Naive B cell (primary cell): ENCODE measurements at places on chromosomes 7 and 10.

DNA sequence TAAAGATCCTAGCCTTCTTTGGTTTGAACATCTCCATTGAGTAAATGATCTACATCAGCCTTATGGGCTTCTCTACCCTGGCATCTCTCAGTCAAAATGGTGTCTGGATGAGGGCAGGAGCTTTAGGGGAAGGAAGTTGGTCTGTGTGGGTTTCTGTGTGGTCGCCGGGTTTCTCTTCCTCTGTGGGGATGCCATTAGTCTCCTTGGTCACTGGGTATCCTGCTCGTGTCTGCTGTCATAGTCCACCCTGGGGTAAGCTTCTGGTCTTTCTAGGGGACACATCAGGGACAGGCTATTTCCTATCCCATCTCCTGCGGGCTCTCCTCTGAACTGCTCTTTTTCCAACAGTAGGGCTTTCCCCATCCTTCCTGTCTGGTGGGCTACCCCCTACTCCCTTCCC is 150.3 kb upstream of the NPY start:
- DNase-seq: no peak

GRCh38 chr7:90681336-90682022 is 85.4 kb downstream of the CDK14 start:
- DNase-seq: no peak

DNA sequence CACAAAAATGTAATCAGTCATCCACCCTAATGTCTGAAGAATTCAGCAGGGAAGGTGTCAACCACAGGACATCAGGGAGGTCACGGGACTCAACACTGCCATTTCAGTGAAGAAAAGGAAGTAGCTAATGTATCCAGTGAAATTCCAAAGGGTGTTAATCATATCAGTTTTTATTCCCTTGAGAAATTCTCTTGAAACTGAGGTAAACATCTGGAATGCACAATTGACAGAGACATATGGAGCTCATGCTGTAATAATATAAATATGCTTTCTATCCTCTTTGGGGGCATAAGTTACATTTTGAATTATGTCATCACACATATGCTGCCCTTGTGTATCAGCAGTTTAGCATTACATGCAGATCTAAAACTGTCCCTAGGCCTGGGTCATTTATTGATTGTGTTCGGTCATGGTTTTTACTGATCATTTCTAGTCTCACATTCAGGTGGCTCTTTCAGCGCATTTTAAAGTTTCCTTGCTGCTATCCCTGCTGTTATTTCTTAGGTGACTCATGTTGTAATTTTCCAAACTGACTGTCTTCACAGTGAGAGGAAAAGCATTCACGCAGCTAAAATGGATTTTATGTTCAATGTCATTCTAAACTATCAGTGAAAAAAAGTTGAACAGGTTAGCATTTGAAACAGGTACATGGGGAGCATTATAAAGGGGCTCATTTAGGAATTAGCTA is 273.9 kb downstream of the TSPAN12 start:
- no peak for DNase-seq

DNA sequence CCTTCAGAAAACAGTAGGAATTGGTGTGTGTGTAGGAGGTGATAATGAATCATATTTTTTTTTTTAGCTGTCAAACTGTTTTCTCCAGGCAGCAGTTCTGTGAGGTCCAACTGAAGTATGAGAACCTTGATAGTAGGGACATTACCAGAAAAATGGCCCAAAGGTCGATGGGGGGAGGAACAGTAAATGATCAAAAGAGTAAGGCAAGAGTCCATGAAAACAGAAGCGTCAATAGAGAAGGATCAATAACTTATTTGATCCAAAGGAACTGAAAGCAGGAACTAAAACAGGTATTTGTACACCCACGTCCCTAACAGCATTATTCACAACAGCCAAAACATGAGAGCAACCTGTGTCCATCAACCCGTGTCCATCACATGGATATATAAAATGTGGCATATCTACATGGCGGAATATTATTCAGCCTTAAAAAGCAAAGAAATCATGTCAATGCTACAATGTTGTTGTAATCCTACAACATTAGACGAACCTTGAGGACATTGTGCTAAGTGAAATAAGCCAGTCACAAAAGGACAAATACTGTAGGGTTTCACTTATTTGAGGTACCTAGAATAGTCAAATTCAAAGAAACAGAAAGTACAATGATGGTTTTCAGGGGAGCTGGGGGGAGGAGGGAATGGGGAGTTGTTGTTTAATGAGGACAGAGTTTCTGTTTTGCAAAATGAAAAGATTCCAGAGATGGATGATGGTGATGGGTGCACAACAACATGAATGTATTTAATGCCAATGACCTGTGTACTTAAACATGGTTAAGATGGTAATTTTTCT is 214.0 kb upstream of the KLF14 start:
- no peak for DNase-seq

DNA sequence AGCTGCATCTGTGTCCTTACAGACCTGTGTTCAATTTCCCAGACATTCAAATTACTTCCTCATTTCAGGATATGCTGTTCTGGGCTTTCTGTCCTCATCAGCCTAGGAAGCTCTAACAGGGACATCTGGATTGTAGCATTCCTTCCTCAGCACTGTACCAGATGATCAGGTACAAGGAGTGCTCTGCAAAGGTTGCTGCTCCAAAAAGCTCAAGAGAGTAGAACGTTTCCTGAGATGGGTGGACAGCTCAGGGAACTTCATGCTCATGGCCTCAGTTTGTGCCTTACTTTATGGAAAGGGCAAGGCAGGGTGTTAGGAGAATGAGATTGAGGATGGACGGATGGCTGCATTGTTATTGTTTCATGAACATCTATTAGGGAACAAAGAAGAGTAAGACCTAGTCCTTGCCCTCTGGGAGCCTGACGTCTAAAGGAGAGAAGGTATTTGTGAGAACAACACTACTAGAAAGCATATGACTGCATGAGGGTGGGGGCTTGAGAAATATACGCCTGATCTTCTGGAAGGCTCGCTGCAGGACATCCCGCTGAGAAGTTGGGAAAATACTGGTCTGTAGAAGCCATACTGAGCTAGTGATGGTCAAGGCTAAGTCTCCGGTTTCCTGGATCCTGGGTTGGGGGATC is 10.5 kb upstream of the ZNF212 start:
- DNase-seq: no peak

- no peak for DNase-seq
These were observed 640.6 kb upstream of the NRP1 start for GRCh38 chr10:33974976-33975478.

GRCh38 chr7:112080978-112081377 is 125.2 kb downstream of the DOCK4 start:
- peak; percentile 41 for DNase-seq

GRCh38 chr10:89348975-89349374 is 21.2 kb downstream of the IFIT3 start:
- DNase-seq: no peak

GRCh38 chr10:18071591-18071990 is 68.6 kb upstream of the CACNB2 start:
- no peak for DNase-seq

- no peak for DNase-seq
These were observed 63.7 kb upstream of the PRR15 start for GRCh38 chr7:29499932-29500331.

GRCh38 chr10:110069502-110069982 is 61.8 kb downstream of the ADD3 start:
- no peak for DNase-seq

DNA sequence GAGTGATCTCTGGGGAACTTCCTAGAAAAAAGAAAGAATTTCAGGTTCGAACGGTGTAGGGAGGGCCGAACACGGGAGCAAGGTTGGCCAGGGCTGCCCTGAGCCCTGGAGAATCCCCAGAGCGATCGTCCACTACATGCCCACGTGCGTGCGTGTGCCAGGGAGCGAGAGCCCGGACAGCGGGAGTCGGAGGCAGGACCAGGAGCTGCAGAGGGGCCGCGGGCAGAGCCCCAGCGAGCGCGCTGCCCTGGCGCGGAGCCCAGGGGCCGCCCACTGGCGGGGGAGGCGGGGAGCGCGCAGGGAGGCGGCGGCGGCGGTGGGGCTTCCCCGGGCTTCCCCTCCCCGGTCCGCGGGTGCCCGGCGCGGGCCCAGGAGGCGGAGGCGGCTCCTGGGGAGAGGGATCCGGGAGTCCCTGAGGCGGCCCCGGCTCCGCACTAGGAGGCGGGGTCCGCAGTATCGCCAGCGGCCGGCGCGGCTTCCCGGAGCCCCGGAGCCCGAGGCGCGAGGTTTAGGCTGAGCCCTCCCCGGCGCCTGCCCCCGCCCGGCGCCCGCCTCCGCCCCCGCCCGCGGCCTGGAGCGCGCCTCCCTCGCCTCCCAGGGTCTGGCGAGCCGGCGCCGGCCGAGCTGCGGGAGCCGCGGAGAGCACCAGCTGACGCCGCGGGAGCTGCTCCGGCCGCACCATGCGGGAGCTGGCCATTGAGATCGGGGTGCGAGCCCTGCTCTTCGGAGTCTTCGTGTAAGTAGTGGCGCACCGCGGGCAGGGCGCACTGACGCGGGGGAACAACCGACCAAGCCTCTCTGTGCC is at the start of gene PLPP4:
PLPP4 (plus strand) TSS at position 602 of the 805 bp plus-strand sequence; CDS start at position 681, 79 bp downstream.
- no peak for DNase-seq
